Activated naive CD8-positive, alpha-beta T cell treated with anti-CD3 and anti-CD28 coated beads, Interleukin-2, amount 50 U/mL, for 24 hours (primary cell): ENCODE measurements at places on chromosomes 6 and 20.

GRCh38 chr20:63697868-63698545 lies 1.6 kb downstream of the TNFRSF6B start:
- no peak for DNase-seq

- DNase-seq, result no peak
Measured at GRCh38 chr6:105484238-105485161, 81.6 kb upstream of the PREP start.

GRCh38 chr20:5470943-5471342 lies 154.2 kb upstream of the PROKR2 start:
- no peak for DNase-seq

- DNase-seq, result no peak
Measured at GRCh38 chr6:74069089-74069581, 373.1 kb downstream of the CD109 start.

DNA sequence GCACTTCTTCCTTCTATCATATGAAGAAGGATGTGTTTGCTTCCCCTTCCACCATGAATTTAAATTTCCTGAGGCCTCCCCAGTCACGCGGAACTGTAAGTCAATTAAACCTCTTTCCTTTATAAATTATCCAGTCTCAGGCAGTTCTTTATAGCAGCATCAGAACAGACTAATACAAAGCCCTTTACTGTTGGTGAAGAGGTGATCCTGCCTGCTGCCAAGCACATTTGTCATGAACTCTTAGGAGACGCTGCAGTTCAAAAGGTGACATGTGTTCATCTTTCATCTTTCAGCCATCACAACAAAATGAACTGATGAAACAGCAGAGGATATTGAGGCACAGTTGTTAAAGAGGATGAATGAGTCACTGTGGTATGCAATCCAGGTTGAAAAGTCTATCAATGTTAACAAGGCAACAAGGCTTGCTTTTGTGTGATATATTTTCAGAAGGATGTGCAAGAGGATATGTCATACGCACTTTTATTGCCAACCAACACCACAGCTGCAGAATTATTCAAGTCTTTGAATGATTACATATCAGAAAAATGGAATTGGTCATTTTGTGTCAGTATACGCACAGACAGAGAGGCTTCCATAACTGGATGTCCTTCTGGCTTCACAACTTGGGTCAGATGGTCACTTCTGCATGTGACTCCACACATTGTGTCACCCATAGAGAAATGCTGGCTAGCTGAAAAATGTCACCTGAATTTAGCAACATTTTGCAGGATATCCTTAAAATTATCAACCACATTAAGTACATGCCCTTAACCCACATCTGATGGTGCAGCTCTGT lies 52.4 kb upstream of the PLN start:
- no peak for DNase-seq

DNA sequence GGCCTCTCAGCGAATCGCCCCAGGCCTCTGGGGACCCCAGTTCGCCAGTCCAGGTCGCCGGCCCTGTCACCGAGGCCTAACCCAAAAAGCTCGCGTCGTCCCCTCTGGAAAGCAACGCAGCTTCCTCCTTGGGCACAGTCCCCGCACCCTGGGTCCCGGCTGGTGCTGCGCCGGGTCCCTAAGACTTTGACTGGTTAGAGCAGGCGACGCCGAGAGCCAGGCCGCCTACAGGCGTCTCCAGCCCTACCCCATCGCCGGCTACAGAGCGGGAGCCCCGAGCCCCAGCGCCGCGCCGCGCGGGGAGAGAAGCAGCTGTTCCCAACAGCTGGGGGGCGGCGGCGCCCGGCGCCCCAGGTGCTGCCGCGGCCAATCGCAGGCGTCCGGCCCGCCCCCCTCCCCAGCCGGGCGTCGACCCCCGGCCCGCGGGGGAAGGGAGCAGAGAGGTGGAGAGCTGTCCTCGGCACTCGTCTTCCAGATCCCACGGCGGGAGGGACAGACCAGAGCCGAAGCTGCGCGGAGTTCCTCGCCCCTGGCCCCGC lies 540 bp upstream of the RBM24 start:
- peak; percentile 6 for DNase-seq
